ENCODE measurements at places on chromosomes 2 and 18.

- no peak for DNase-seq
Measured at GRCh38 chr2:216659276-216659675, 26.1 kb downstream of the IGFBP2 start.

DNA sequence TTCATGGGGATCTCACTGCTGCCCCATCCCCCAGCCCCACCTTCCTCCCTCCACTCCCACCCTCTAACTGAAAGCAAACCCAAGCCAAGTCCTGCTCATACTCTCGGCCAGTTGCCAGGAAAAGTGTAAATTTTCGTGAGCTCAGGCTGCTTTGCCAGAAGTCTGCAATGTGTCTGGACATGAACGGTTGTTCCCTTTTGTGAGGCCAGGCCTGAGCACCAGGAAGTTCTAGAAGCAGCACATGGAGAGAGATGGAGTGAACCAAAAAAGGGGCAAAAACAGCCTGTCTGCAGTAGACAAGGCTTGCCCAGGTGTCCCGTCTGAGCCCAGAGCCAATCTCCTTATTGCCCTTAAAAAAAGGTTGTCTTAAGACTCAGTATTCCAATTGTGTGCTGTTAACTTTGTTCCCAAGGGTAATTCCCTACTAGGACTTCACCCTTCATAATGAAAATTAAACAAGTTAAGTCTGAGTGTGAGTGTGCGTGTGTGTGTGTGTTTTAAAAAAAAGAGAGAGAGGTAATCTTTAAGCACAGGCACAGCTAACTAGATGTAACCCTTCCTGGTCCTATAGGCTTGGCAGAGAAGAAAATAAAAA, 247.1 kb downstream of the BCL11A start:
- DNase-seq: no peak

- DNase-seq: peak; percentile 47
Measured at GRCh38 chr2:127422559-127423477, 4.6 kb downstream of the PROC start.

GRCh38 chr2:129711816-129712675, 267.4 kb upstream of the RAB6C start:
- DNase-seq: no peak

DNA sequence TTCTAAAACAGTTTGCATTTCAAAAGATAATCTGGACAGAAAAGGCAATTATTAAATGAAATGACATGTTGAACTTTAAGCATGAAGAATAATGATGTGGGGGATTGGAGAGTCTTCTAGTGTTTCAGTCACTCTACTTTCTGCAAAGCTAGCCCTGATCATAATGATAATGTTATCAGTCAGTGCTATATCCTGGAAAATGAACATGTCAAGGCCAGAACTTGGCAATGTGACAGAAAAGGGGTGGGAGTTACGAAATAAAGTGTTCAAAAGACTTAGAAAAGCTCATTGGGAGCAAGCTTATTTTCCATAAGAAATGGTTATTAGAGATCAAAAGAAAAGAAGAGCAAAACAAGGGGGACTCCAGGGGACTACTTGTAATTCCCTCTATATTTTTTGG, 288.5 kb upstream of the SLC8A1 start:
- no peak for DNase-seq

- peak; percentile 80 for DNase-seq
Measured at GRCh38 chr2:143259368-143259958, 130.2 kb downstream of the ARHGAP15 start.
